Thoracic aorta (tissue), 2 donors: ENCODE measurements at places on chromosomes 11 and 22. TPM values are rescaled to one million over a fixed set of nuclear protein-coding genes. Genes with fewer than 3 reads are reported as not detected.

- DNase-seq, result no peak
Measured at GRCh38 chr11:134558916-134559601, 147.0 kb upstream of the B3GAT1 start.

DNA sequence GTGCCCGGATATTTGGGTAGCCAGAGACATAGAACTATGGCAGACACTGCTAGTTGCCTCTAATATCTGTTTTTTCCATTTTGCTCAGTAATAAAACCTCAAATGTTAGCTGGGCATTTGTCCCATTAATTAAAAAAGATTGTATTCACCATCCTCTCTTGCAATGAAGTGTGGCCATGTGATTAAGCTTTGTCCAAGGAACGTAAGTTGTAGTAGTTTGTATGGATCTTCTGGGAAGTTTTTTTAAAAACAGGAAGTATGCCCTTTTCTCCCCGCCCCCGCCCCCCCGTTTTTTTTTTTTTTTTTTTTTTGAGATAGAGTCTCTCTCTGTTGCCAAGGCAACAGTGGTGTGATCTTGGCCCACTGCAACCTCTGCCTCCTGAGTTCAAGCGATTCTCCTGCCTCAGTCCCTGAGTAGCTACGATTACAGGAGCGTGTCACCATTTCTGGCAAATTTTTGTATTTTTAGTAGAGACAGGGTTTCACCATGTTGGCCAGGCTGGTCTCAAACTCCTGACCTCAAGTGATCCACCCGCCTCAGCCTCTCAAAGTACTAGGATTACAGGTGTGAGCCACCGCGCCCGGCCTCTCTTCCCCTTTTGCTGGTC, 1.7 kb upstream of the TMEM135 start:
- DNase-seq, result no peak

Gene CRACR2B
- total RNA-seq, result 11.6 TPM

GRCh38 chr22:47624252-47625012, 862.0 kb downstream of the TBC1D22A start:
- DNase-seq, result no peak

Gene CARD10
- 7.2 TPM for total RNA-seq
